Naive thymus-derived CD8-positive, alpha-beta T cell (primary cell): ENCODE measurements at places on chromosomes 11 and 22.
A peak's percentile ranks its signal among the peaks of the same experiment; 100 is the strongest.

DNA sequence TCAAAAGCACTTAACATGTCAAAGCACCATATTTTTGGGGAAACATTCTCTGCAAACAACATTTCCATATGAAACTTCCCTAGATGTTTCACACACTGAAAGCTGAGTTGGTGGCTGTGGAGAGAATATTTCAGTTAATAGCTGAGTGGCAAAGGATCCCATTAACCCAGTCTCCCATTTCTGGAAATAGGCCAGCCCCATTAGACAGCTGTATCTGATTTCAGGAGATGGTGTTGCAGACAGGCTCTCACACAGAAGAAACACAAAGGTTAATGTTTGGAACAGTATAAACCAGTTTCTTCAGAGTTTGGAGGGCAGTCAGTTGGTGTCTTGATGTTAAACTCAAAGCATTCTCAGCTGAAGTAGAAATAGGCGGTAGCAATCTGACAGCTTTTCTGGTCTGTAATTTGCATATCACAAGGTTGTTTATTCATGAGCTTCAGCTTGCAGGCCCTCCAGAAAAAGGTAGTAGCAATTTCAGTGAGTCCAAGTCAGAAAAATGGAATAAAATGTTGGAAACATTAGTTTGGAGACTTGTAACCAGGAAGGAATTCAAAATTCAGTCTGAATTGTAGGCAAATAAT, 15.5 kb upstream of the ZBTB44 start:
- no peak for DNase-seq

GRCh38 chr11:10893714-10894151, 35.9 kb upstream of the ZBED5 start:
- no peak for DNase-seq

- DNase-seq, result no peak
These were observed 808.6 kb upstream of the RAG2 start for GRCh38 chr11:37406651-37407050.

DNA sequence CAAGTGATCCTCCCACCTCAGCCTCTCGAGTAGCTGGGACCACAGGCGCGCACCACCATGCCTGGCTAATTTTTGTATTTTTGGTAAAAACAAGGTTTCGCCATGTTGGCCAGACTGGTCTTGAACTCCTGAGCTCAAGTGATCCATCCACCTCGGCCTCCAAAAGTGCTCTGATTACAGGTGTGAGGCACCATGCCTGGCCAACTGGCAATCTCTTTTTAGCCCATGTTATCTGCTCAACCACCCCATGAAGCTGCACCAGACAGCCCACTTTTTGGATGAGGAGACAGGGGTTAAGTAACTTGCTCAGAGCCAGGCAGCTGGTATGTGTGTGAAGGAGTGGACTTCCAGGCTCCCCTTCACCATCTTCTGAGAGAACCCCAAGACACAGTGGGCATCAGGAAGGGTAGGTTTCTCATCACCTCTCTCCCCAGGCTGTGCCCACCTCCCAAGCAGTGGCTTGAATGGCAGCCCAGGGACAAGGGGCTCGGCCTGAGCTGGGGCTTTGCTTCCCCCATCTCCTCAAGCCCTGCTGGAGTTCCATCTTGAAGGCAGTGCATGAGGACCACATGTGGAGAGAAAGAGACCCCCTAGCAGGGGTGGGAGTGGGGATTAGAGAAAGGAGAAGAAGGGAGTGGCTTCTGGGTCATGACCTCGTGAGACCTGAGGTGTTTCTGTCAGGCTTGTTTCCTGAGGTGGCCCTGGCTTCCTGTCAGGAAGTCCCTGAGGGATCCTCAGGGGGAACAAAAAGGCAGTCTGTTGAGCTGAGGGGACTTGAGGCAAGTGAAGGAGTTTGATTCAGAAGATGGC, 87.5 kb upstream of the PARVA start:
- no peak for DNase-seq

DNA sequence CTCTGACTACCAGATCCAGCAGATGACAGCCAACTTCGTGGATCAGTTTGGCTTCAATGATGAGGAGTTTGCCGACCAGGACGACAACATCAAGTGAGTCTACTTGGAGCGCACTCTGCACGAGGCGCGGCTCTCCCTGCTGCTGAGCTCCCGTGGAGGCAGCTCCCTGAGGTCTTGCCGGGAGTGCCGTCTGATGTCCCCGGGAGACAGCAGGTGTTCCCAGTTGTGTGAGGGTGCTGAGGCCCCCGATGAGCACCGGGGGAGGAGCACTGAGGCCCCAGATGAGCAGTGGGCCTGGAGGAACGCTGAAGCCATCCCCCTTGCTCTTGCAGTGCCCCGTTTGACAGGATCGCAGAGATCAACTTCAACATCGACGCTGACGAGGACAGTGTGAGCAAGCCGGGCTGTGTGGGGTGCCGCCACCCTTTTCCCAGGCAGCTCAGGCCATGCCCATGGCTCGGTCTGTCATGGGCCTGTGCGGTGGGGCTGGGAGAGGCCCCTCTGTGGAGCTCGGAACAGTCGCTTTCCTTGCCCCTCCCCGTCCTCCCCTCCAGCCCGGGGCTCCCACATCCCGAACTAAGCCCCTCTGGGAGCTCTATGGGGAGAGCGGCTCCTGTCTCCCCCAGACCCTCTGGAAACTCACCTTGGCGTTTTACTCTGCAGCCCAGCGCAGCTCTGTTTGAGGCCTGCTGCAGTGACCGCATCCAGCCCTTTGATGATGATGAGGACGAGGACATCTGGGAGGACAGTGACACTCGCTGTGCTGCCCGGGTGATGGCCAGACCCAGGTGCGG, 37.1 kb downstream of the SBF1 start:
- DNase-seq, result no peak

DNA sequence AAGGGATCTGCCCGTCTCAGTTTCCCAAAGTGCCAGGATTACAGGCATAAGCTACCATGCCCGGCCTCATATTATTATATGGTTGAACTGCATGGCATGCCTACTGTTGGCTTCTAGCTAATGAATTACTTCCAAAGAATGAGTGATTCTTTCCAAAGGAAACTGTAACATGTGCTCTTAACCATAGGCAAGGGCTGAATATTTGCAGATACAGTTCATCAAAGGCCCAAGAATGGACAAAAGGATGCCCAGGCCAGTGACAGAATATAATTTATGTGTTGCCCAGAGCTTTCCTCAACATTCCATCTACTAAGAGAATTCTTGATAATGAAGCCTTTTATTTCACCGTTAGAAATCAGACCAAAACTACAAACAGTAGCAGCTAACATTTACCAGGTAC, 27.0 kb upstream of the CCDC89 start:
- DNase-seq, result no peak

- no peak for DNase-seq
These were observed 1.9 kb downstream of the BID start for GRCh38 chr22:17772249-17772957.

GRCh38 chr11:70078781-70079616, 882 bp downstream of the ANO1 start:
- no peak for DNase-seq

DNA sequence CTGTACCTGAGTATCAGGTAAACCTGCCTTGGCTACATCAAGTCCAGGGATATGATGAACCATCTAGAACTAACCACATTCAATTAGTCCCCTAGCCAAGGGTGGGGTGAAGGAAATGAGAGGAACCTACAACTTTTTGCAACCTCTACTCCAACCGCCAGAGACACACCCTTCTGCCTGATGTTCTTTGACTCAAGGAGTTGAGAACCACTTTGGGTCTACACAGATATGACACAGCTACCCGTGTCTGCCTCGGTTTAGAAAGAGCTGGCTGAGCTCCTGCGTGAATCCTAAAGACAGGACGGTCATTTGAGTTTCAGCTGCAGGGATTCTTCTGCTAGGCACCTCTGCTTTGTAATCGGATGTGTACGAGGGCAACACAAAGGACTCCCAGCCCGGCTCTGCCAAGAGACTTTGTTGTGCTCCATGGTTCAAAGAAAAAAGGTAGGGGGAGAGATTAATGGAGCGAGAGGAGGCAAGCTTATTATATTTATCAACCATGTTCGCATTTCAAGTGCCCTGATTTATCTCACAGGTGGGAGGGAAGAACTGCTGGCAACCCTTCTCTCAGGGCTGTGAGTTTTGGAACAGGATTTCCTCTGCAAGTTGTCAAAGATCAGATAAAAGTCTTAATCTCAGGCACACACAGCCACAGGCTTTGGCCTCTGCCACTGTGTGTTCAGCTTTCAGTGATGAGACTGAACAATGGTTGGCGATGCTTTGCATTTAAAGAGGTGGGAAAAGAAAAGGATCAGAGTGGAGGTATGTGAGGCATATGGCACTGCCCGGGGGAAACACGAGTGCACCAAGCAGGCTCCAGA, 35.1 kb downstream of the FLI1 start:
- peak; percentile 54 for DNase-seq

DNA sequence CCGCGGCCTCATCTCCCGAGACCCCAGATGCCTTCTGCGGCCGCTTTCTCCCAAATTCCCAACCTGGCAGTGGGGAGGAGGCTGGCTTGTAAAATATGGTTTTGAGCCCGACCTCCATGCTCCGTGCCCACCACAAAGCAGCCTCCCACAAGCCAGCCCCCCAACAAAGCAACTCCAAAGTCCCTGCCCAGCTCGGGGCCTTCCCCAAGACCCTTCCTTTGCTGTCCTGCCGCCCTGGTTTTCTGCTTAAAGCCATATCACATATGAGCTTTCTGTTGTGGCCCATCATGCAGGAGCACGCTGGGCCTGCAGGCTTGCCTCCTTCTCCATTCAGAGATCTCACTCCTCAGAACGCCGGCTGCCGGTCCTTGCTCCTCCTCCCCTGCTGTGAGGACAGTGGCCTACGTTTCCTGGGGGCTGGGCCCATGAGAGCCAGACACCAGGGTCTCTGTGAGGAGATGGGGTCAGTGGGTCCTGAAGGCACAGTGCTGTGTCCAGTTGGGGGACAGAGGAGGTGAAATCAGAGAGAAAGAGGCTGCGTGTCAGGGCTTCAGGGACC, 680.0 kb downstream of the BRD1 start:
- no peak for DNase-seq

- DNase-seq, result no peak
These were observed 19.2 kb downstream of the PPM1F start for GRCh38 chr22:21933413-21933812.

GRCh38 chr22:45242778-45243191, 2.1 kb upstream of the KIAA0930 start:
- no peak for DNase-seq

GRCh38 chr11:129658526-129658867, 157.2 kb upstream of the TMEM45B start:
- DNase-seq, result no peak

DNA sequence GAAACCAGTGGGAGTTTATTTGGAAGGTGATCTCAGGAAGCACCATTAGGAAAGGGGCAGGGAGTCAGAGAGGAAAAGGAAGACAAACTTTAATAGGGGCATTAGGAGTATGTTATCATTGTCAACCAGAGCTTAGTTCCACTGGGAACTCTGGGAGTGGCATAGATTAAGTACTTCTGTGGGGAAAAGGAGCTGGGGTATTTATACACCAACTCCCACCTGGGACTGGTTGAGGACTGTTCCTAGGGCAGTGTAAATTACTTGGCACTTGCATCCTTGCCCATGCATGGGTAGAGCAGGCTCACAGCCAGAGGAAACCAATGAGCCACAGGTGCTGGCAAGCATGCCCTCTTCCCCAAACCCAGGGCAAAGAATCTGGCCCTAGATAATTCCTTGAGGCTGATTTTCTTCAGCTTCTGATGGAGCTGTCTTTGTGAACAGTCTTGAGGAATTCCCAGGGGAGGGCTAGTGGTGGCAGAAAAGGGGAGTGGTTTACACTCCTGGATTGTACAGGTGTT, 541.2 kb downstream of the MIAT start:
- DNase-seq, result no peak

DNA sequence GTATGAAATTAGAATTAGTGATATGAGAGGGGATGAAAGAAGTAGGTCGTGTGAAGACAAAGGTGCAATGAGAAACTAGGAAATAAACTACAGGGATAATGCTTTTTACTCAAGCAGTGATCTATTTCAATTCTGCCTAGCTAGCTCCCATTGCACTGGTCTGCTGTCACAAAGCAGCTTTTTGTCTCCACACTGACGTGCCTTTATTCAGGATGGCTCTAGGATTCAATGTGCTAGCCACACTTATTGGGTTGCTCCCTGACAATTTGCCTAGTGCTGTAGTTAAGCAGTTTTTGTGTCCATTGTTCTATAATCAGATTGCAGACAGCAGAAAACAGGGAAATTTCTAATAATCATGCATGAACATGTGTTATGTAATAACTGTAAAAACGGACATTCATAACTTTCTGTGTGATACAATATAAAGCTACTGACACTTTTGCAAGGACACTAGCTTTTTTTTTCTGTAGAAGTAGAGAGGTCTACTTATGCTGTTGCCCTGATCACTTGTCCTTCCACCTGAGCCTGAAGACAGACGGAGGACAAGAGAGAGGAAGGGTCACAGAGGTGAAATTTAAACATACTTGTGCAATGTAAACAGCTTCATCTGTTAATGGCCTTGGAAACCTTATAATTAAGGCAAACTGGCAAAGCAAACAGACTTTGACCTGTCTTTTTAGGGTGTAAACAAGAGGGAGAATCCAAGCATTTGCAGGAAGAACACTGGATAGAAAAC, 269.6 kb downstream of the LRRC4C start:
- DNase-seq, result no peak

GRCh38 chr11:64040684-64041322, 5.1 kb downstream of the FLRT1 start:
- no peak for DNase-seq

GRCh38 chr11:3949125-3949524, 93.7 kb downstream of the STIM1 start:
- peak; percentile 31 for DNase-seq

- no peak for DNase-seq
These were observed 10.6 kb downstream of the PLET1 start for GRCh38 chr11:112249871-112250610.

- DNase-seq, result no peak
These were observed 191.7 kb downstream of the TBC1D22A start for GRCh38 chr22:46953968-46954765.
